ENCODE measurements at places on chromosomes 7 and 10.

- no peak for DNase-seq
These were observed 130.7 kb downstream of the CELF2 start for GRCh38 chr10:11148142-11149028.

DNA sequence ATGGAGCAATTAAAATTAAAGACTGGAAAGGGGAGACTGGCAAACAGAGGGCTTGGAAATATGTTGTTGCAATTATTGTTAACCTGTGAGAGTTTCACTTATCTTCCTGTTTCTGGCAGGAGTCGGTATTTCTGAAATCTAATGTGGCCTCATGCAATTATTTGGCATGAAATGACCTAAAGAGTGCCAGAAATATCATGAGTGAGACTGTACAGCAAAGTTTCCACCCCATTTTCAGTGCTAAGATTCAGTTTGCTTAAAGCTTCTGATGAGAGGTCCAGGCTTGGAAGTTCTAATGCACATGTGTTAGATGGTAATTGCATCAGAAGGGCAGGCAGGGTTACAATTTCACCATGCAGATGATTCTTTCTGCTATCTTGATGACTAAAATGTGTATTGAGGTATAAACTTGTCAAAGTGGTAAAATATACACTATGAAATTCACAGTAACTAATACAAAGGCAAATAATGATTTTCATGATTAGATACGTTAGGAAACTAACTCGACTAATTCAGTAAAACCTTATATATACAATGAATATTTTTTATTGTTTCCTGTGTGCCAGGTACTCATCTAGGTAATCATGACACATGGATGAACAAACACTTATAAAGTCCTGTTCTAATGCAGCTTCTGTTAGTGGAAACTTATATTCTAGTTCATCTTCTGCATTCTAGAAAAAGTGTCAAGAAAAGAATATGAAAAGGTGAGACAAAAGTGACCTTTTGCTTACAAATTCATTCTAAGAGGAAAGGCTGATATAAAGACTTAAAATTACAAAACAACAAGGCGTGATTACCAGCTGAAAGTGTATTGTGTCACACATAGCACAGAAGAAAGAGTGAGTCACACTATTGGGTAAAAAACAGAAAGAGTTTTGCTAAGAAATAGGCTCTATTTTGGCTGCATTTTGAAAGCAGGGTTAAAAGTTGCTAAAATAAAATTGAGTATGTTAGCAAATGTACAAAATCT is 533.4 kb upstream of the SEMA3D start:
- no peak for DNase-seq

DNA sequence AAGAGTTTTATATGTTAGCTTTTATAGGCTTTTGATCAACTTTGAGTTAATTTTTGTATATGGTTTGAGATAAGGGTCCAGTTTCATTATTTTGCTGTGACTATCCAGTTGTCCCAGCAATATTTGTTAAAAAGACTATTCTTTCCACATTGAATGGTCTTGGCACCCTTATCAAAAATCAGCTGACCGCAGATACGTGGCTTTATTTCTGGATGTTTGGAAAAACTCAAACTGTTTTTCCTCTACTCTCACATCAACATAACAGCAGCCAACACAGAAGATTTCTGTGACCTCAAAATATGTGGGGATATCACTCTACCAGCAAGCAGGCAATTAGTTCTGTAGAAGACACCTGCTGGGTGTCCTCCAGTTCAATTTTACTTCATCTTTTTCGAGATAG is 116.6 kb upstream of the GLCCI1 start:
- no peak for DNase-seq

DNA sequence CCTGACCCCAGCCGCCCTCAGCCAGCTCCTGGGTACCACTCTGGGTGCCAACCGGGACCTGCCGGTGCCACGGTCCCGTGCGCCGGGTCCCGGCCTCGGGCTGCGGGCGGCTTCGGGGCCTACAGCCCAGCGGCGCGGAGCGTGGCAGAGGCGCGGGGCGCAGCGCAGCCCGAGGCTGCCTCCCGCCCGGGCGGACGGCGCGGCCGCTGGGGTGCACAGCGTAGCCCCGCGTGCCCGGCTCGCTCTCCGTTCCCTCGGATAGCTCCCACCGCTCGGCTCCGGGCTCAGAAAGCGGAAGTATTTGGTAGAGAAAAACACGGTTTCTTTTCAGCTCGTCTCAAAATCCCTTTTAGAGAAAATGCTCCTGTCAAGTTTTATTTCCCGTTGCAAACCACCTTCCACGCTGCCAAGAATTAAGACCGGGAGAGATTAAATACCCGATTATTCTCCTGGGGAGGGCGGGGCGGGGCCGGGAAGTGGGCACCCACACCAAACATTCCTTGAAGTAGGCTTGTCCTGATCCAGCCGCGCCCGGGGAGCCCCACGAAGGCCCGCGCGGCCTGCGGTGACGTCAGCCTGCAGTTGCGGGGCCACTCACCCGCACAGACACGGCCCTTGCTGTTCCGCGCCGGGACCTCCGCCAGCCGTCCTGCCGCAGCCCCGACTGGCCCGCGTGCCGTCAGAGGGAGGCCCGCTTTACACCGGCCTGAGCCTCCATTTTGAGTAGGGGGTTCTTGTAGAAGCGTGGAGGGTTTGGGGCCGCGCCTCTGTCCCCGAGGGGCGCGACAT is 7.2 kb downstream of the HOXA13 start:
- no peak for DNase-seq

- DNase-seq, result no peak
These were observed 16.0 kb upstream of the SLC18A2 start for GRCh38 chr10:117224881-117225280.

GRCh38 chr7:95755277-95755934 is 16.9 kb upstream of the DYNC1I1 start:
- DNase-seq, result no peak

DNA sequence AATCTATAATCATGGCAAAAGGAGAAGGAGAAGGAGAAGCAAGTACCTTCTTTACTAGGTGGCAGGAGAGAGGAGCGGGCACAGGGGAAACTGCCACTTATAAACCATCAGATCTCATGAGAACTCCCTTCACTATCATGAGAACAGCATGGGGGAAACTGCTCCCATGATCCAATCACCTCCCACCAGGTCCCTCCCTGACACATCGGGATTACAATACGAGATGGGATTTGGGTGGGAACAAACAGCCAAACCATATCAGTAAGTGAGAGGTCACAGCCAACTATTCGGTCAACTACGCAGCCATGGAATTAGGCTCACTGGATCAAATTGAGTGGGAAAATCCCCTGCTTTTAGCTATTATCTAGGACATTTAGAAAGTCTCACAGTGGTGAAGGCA is 54.2 kb upstream of the STEAP1B start:
- no peak for DNase-seq

DNA sequence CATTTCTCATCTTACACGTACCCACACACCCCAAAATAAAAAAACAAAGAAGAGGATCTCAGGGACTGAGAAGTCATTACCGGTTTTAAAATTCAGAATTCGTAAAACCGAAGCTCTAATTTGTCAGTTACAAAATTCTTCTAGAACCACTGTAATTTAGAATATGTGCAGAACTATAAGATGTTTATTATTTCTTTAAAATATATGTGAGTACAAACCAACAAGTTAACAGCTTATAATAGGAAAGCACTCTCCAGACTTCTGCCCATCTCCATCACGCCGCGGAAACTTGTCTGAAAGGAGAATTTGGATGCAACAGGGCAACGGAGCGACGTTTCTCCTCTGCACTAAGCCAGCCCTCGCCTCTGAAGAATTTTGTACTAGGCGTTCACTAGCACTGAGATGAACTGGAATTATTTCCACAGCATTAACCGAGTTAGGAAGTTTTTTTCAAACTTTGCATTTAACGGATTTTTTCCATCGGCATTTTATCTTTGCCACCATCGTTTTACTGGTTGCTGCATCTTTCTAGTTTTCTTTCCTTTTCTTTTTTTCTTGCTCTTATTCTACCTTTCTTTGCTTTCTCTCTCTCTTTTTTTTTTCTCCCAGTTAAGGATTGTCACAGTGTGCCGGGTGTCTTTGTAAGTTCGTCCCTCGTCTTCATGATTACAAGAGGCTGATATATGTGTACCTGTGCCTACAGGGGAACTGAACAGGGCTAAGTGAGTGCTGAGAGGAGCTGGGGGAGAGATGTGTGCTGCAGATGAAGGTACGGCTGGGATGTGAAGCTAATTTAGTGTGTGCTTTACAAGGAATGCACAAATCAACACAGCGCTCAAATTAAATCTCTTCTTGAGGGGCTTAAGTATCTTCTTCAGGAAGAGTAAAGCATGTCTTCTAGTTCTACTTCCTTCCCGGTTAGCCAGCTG is 295.9 kb upstream of the NFE2L3 start:
- no peak for DNase-seq

DNA sequence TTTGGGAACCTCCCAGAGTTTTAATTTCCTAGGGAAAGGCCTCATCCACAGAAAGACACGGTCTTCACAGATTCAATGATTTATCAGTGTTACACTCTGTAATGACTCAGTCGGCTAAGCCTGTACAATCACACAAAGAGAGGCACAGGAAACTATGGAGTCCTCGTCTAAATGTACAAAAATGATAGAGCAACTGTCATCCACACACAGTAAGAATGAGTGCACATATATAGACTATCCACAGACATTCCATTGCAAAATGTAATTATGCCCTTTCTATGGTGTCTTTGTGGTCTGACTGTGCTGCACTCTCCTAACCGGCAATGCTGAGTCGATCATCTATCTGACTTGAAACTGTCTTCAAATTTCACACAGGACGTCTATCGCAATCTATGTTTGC is 3.5 kb upstream of the NAMPT start:
- no peak for DNase-seq

- no peak for DNase-seq
These were observed 73.6 kb downstream of the OTUD1 start for GRCh38 chr10:23512355-23513058.

DNA sequence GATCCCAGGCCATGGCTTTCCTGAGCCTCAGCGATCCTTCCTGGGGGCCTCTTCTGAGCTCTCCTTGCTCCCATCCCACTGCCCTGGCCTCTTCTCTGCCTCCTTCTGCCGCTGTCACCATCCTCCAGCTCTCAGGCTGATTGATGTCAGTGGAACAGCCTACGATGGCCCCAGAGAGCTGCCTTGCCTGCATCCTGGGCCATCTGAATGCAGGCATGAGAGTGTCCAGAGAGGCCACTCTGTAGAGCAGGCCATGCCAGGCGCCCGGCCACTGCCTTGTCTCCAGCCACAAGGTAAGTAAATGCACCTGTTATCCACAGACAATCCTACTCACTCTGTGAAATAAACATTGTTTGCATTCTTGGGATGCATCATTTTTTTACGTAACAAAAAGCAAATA is 171.4 kb upstream of the PPP2R2D start:
- DNase-seq, result no peak

DNA sequence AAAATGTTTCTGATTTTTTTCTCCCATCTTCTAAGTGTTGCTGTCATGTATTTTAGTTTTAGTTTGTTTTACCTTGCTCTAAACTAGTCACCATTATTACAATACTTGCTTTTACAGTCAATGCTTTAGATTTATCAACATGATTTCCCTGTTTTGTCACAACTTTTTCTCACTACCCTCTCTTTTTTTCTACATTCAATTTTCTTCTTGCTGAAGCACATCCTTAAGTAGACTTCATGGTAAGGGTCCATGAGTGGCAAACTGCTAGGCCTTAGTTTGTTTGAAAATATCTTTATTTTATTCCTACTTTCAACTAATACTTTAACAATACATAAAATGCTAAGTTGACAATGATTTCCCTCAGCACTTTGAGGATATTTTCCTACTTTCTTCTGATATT is 173.5 kb downstream of the DNAJC1 start:
- DNase-seq, result no peak

- DNase-seq, result no peak
These were observed 84.4 kb downstream of the GLI3 start for GRCh38 chr7:42152329-42153205.

- no peak for DNase-seq
These were observed 15.7 kb downstream of the SLC13A4 start for GRCh38 chr7:135712182-135712782.

DNA sequence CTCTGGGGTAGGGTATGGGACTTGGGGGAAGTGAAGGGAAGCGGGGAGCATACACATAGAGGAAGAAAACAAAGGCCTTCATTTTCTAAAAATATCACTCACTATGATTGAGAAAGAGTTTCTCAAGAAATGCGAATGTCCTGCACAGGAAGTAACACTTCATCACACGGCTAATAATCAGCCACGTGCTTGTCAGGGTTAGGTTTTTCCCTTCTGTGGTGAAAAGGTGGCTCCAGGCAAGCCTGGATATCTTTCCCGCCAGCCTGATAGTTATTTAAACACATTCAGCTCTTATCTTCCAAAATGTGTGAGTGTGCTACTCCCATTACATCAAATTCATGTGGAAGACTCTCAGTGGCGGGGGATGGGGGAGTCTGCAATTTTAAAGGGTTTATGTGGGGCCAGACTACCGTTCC is 166.4 kb upstream of the ADO start:
- DNase-seq, result no peak

- DNase-seq, result no peak
These were observed 6.2 kb downstream of the GATA3 start for GRCh38 chr10:8060704-8061121.

GRCh38 chr10:86371691-86372090 is 5.1 kb upstream of the GRID1 start:
- no peak for DNase-seq

GRCh38 chr10:86786368-86786767 is 29.9 kb downstream of the BMPR1A start:
- DNase-seq, result no peak

DNA sequence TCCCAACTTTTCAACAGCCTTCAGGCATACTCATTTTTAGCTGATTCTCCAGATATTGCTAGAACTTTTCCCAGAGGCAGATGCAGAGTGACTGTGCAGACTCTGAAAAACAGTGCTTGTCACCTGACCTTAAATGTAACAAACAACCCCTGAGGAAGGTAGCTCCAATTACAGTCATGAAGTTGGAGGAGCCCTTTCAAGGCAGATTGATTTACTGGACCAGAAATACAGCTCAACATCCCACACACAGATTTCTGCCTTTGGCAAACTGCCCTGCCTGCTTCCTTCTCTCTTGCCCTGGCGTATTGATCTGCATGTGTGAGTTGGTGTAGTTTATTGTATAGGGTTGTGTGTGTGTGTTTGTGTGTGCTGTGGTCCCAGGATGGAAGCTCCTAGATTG is 38.5 kb downstream of the PYROXD2 start:
- DNase-seq, result no peak

DNA sequence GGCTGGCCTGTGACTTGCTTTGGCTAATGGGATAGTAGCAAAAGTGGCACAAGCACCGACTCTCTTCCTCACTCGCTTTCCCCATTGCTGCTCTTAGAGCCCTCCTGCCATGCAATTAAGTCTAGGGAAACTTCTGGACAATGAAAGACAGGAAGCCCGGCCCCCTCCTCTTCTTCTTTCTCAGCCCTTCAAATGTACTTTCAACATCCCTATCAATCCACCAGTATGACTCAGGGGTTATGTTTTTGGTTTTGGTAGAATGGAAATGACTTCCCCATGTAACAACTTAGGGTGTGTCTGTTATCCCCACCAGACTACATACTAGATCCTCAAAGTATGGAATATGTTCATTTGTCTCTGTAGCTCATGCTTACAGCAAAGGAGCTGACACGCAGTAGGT is 139.0 kb upstream of the GDF10 start:
- DNase-seq, result no peak

- DNase-seq, result no peak
These were observed 51.2 kb downstream of the SRPK2 start for GRCh38 chr7:105337529-105337928.
